ENCODE measurements at places on chromosomes 1 and 21.

DNA sequence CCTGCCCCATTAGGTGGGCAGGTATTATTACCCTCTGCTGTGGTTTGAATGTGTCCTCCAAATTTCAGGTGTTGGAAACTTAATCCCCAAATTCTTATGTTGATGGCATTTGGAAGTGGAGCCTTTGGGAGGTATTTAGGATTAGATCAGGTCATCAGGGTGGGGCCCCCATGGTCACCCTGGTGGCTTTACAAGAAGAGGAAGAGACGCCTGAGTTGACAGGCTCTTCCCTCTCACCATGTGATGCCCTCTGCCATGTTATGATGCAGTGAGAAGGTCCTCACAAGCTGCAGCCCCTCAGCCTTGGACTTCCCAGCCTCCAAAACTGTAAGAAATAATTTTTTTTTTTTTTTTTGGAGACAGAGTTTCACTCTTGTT is 8.8 kb upstream of the THEMIS2 start:
- no peak for DNase-seq

- DNase-seq: no peak
These were observed 10.4 kb upstream of the CELA3B start for GRCh38 chr1:21966247-21967000.

GRCh38 chr1:21721295-21721985 is 52.3 kb upstream of the RAP1GAP start:
- DNase-seq: no peak

DNA sequence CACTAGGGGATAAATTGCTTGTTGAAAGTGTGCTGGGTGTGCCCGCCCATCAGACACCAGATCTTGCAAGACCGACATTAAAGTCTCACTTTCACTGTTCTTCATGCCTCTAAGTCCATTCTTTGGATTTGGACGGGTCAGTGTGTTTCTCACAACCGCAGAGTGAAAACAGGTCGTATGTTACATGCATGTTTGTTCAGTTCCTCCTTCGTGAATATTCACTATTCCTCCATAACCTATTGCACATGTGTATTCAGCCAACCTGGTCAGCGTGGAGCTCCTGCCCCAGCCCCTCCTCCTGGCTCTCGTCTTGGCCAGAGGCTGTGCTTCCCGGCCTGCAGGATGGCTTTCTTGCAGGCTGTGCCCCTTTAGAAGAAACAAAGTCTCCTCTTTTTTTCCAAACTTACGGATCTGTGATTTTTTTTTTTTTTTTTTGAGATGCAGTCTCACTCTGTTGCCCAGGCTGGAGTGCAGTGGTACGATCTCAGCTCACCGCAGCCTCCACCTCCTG is 2.2 kb upstream of the KRTAP10-6 start:
- DNase-seq: no peak

DNA sequence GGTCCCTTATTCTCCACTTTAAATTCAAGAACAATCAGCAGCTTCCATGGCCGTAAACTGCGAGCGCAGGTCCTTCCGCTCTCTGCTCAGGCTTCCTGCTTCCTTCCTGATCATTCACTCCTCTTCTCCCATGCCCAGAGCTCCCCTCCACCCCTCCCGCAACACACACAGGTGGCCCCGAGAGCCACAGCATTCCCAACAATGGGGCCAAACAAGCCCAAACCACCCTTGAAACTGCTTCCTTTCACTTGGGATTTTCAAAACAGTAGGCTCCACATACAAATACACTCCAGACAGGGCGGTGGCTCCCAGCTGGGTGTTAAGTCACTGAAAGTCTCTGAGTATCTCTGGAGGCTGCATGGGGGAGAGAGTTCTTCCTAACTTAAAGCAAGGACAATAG is 11.4 kb downstream of the FAM89A start:
- no peak for DNase-seq

DNA sequence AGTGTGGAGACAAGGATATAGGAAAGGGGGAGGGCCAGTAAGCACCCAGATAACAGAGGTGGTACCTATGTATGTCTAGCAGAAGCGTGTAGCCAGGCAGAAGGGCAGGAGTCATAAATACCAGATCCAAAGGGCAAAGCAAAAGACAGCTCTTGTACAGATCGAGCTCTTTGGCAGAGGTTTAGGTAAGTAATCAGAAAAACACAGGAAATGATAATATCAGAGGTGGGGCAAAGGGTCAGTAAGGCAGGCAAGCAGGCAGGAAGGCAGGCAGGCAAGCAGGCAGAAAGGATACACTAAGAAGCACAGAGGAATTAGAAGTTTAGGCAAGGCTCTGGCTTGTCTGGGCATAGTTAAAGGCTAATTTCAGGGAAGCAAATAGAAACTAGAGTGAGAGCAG is 22.7 kb upstream of the SLFNL1 start:
- no peak for DNase-seq

GRCh38 chr1:213345621-213346020 is 294.6 kb downstream of the RPS6KC1 start:
- DNase-seq: no peak

GRCh38 chr1:172531412-172532182 is 1.4 kb upstream of the SUCO start:
- no peak for DNase-seq

GRCh38 chr1:193707271-193708021 is 521.0 kb upstream of the B3GALT2 start:
- no peak for DNase-seq

- DNase-seq: no peak
These were observed 15.7 kb upstream of the IGSF21 start for GRCh38 chr1:18091660-18092446.

DNA sequence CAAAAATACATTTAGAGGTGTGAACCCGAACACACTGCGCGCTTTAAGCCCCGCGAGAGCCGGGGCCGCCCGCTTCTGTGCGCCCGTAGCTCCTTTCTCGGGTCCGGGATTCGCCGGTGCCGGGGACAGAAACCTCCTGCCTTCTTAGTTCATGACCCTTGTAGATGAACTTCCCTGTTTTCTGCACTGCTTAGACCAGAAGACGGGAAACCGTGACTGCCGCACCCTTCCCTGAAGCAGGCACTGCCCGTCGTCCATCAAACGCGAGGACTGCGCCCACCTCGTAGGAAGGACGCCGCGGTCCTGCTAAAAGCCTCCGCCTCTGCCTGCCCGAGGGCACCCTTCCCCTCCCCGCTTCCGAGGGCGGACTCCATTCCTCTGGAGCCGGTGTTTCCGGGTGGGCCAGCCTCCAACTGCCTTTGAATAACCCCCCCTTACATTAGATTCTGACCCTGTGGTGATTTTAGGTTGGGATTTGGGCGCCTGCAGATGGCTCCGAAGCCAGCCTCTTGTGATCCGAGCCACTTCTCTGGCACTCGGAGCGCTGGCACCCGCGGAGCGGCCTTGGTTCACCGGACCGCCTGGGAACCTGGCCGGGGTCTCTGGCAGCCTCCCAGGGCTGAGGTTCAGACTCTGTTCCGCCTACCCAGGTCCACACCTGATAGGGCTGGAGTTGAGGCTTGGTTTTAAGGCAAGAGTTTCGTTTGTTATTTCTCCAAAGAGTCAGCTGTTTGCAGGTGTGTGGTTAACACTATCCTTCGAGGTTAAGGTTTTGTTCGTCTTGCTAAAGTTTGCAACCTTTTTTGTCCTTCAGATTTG is 1.2 kb upstream of the PTTG1IP start:
- DNase-seq: peak; percentile 38

DNA sequence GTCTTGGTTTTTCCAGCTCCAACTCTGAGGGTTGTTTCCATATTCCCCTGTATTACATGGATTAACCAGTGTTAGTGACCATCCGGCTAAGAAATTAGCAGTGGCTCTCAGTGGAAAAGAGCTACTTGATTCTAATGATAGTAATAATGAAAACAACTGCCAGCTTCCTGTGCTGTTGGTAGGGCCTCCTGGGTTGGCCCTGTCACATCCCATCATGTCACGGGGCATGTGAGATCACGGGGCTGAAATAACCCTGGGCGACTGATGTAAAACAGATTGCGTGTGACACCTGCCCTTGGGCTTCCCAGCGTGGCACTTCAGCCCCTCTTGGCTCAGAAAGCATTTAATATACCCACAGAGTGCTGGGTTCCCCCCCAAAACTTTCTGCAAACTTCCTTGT is 149.0 kb downstream of the ROR1 start:
- no peak for DNase-seq

DNA sequence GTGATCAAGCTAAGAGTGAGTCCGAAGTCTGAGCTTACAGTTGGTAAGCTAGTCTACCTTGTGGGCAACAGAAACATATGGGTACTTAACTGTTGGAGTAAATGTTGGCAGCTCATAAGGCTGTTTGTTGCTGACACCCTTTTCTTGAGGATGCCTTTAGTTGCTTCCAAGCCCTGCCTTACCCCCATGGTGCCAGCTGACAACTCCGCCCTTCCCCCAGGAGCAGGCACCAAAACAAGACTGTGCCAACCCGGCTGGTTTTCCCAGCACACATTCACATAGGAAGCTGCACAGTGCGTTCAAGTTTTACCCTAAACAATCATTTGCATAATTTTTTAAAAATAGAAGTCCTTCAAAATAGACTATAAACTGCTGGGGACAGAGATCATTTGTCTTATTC is 150.2 kb upstream of the LMO4 start:
- DNase-seq: no peak

- DNase-seq: peak; percentile 72
These were observed at the start of gene MEX3A for GRCh38 chr1:156082309-156083091. Gene MEX3A (minus strand): TSS chr1:156082465. CDS start chr1:156081998, 467 bp downstream.

- no peak for DNase-seq
These were observed 15.2 kb upstream of the FCRLA start for GRCh38 chr1:161691846-161692245.

GRCh38 chr1:183885142-183885735 is 80.3 kb downstream of the RGL1 start:
- no peak for DNase-seq

DNA sequence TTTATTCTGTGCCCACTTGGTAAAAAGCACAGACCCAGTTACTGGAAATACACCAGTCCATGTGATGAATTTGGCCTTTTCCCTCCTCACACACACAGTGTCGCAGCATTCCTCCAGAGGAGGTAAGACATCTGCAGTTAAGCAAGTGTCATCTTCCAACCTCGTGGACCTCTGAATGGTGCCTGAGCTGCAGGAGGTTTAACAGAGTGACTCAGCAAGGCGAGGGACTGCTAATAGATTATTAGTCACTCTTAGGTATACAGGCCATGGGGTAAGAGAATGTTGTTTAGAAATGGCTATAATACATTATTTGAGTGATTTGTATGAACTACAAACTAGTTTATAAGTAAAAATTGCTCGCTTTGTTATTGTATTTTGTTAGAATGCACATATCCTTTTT is 8.6 kb upstream of the LRRC8B start:
- no peak for DNase-seq

GRCh38 chr1:228005511-228006033 is 1.2 kb upstream of the WNT3A start:
- DNase-seq: no peak

- no peak for DNase-seq
These were observed 988.1 kb upstream of the B3GALT2 start for GRCh38 chr1:194174528-194174927.

GRCh38 chr1:39317910-39318633 is 113.6 kb downstream of the MACF1 start:
- DNase-seq: no peak

GRCh38 chr1:210407207-210407886 is 78.6 kb downstream of the HHAT start:
- DNase-seq: peak; percentile 87

DNA sequence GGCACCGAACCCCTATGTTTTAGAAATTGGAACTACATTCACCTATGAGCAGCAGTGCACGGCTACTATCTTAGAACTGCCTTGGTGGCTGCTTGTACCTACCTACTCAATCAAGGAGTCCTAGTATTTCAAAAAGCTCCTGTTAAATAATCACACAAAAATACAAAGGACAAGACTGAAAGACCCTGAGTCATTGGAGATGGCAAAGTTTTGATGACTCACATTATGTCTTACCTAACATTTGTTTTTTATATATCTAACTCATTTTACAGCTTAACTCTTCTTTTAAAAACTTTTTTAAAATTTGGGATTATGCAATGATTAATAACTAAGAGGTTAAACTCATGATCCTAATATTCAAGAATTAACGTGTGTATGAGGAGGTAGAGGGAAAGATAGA is 1206.0 kb upstream of the TMPRSS15 start:
- DNase-seq: no peak

DNA sequence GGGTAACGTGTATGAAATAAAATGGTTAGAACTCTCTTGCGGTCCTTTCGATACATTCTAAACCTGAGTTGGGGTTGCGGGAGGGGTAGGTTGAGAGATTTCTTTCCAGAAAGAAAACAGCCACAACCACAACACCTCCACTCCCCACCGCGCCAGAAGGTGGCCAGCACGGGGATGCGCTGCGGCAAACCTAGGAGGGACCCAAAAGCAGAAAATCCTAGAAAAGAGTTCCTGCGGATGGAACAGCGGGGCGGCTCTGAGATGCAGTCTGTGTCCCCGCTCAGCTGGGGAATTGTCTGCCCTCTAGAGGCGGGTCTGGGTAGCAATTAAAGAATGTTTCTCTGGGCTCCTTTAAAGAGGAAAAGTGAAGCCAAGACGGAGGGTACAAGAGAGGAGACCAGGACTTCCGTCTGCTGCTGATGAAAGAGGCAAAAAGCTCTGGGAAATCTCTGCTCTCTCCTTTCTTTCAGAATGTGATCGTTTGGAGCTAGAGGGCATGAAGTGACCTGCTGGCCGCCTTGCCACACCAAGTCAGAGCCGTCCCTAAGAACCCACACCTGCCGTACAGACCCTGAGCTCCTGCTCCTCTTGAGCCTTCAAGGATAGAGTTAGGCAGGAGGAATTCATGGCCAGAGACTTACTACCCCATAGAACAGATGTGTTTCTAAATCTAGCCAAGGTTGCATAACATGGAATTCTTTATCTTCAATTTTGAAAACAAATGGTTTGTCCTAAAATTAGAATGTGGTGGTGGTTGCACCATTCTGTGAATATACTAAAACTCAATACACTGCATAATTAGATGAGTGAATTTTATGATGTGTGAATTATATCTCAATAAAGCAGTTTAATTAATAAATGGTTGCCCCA is 46.5 kb upstream of the COA6 start:
- peak; percentile 78 for DNase-seq

DNA sequence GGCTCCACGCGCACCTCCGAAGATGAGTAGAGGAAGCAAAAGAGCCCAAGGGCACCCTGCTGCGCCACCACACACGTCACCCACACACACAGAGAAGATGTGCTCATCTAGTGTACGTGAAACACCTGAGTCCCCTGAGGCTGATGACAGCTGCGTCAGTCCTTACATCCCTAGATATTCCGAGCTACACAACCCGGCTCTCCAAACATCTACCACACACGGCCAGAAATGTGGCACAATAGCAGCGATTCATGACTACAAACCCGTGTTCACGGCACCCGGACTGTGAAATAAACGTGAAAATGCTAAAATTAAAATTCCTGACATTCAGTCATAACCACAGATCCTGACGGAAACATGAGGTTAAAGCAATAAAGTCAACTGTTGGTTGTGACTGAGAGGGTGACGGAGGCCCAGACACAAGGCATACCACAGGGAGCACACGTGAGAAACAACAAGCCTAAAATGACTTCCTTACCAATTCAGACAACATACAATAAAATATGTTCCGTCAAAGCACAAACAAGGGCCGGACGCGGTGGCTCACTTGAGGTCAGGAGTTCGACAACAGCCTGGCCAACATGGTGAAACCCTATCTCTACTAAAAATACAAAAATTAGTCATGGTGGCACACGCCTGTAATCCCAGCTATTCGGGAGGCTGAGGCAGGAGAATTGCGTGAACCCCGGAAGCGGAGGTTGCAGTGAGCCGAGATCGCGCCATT is 7.3 kb downstream of the SSU72 start:
- DNase-seq: no peak

GRCh38 chr1:115323366-115324004 is 14.6 kb downstream of the NGF start:
- DNase-seq: no peak

GRCh38 chr1:103854279-103854678 is 104.6 kb downstream of the AMY1C start:
- DNase-seq: no peak
